Activated T-cell treated with anti-CD3 and anti-CD28 coated beads, Interleukin-2, amount 50 U/mL, for 24 hours (primary cell): ENCODE measurements at places on chromosomes 6 and 20.

DNA sequence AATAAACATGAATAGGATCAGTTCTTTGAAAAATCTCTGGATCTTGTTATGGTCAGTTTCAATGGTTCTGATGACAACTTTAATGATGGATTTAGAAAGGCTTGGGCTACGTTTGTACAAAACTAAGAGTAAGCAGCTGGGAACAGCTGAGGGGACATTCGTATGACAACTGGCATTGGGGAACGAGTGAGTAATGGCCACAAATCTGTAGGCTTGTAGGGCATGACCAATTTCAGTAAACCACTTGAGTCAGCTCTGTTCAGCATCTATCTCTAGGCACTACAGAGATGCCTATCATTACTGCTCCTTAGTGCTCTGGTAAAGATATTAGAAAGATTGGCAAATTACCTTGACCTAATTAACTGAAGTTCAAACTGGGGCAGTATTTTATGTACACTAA, 1375.6 kb downstream of the EPHA7 start:
- no peak for DNase-seq

- DNase-seq, result no peak
Measured at GRCh38 chr20:2804852-2805688, 4.6 kb upstream of the CPXM1 start.

GRCh38 chr6:129903082-129903481, 42.0 kb upstream of the TMEM244 start:
- DNase-seq, result no peak

GRCh38 chr6:41757271-41757670, 10.1 kb upstream of the PGC start:
- no peak for DNase-seq

DNA sequence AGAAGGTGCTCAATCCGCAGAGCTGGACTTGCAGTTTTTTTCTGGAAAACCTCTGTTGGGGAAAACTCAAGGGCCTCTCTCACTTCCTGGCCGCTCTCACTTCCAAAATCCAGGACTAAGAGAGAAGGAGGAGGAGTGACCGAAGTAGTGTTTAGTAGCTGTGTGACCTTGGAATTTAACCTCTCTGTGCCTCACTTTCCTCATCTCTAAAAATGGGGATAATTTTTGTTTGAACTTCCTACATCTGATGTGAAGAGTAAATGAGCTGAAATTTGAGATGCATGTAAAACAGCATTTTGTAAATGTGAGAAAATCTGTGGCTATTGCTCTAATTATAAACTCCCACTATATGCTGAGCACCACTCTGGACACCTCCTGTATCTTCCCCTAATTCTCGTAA, 5.1 kb downstream of the SLC13A3 start:
- DNase-seq, result no peak

GRCh38 chr6:110731196-110731595, 84.1 kb downstream of the CDK19 start:
- no peak for DNase-seq

DNA sequence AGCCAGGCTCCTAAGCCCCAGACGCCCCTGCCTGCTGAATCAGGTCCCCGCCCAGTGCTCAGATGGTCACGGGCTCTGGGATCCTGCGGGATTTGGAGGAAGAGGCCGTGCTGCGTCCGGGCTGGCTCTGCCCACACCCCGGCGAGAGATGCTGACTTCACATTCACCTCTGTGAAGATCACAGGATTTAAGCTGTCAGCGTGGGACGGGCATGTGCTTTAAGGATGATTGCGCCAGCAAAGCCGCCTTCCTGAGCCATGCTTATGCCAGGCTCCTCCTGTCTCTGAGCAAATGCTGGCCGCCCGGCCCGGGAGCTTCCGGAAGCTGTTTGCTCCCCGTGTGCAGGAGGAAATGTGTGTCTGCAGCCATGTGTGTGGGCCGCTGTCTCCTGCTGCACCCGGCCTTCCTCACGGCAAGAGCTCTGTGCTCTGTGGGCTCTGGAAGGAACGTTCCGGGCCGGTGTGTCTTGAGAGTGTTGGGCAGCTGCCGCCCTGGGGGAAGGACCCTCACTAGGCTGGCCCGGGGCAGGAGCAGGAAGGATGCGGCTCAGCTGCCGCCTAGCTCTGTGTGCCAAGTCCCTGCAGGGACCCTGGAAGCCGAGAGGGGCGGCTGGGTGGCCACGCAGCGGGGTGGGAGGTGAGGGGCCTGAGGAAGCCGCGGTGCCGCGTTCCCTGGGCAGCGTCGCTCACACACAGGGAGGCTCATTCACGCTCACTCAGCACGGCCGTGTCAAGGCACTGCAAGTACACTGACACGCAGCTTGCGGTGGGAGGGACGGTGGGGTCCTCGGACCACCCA, 19.0 kb upstream of the BHLHE23 start:
- peak; percentile 50 for DNase-seq

DNA sequence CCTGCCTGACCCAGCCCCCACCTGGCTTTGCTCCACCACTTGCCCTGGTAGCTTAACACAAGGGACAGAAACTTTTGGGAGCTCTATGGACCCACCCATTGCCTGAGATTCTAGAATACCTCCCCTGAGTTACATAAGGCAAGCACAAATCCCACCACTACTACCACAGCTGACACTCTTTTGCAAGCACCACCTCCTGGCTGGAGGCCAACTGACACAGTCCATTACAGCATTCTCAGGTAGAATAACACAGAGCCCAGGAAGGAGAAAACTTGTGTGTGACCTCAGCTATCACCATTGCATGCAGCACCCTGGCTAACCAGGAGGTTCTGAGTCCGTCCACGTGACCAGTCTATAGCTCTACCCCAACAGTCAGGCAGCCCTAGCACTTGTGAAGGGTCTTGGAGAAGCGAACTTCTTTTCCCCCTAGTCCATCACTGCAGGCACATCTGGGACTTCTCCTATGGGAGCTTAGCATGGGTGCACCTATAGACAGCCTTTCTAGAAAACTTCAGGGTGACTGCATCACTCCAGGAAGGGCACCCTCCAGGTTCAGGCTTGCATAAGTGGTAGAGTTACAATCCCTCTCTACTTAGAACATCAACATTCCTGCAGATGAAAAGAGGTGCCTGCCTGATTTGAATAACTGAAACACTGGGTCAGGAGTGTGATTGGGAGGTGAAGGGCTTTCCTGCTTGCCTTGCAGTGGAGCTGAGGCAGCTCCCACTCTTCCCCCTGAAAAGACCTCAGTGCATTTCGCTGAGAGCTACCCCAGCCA, 30.1 kb downstream of the CITED2 start:
- DNase-seq, result no peak

DNA sequence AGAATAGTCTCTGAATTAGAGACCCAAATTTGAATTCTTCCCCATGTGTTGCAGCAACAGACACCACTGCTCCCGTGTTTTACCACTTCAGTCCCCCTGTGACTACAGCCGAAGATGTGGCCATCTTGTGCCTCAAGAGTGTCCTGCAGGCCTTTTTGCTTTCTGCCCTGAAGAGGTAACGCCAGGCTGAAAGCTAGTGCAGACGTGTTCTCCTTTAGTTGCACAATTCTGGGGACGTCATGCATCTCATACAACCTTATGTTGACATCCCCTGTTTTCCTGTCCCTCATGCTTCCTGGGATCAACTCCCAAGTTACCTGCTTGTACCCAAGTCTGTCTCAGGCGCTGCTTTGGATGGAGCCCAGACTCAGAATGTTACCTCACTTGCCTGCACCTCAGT, 69.1 kb upstream of the SLC22A23 start:
- no peak for DNase-seq

DNA sequence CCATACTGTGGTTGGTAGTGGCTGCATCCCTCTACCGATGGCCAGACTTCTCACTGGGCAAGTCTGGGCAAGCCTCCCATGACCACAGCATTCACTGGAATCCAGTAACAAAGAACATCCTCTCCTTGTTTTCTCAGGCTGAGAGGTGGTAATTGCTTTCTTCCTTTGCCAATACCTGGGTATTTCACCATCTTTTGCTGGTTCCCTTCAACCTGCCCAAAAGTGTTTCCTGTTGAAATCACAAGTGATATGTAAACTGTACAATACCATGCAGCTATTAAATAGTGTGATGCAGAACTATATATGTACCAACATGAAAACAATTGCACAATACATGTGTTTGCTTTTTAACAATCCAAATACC, at the start of gene PTCHD4:
PTCHD4 (minus strand) TSS at position 55 of the 364 bp plus-strand sequence. CDS start 42,240 bp downstream, outside the sequence.
- no peak for DNase-seq

DNA sequence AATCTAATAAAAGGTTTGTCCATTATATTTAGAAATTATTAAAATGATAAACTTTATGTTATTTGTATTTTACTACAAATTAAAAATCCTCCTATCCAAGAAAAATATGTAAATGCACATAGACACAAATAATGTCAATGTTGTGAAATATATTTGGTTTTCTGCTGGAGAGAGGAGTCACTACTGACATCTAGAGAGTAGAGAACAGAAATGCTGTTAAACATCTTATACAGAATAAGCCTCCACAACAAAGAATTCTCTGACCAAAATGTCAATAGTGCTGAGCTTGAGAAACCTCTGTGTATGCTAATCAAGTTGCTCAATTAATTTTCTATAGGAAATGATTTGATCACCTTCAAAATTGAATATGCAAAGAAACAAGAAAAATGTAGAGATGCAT, 12.4 kb downstream of the HTR1B start:
- DNase-seq, result no peak

- no peak for DNase-seq
Measured at GRCh38 chr6:130969791-130970491, 93.1 kb downstream of the EPB41L2 start.

DNA sequence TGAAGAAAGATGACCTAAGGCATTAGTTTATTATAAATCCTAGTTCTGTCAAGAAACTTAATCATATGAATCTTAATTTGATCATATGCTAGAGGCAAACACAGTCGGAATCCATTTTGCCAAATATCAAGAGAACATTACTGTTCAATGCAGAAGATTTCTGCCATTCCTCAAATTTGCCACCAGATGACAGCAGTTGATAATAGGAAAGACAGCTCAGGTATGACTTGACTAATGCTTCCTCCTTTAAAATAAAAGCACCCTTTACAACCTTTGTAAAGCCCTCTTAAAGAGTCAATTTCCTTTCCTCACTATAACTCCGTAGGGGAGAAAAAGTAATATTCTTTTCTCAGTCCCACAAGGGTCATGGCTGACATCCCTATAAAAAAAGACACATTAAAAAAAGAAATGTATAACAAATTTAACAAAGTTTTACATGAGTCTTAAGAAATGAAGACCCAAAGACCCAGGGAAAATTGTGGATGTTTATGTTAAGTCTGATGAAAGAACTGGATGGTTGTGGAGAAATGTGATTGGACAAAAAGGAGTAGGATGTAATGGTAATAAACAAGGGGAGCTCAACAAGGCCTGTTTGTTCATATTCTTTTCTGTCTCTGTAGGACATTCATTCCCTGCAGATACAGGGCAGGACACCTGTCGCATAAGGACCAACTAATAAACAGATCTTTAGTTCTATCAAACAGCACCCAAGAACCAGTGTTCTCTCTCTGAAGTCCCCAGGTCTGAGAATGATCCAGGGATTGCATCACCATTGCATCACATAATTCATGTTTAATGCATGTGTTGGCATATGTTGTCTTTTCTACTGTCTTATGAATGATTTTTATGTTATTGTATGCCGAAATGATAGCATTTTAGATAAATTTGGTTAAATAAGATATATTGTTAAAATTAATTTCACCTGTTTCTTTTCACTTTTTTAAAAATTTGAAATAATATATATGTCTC, 23.0 kb upstream of the IL17A start:
- no peak for DNase-seq

DNA sequence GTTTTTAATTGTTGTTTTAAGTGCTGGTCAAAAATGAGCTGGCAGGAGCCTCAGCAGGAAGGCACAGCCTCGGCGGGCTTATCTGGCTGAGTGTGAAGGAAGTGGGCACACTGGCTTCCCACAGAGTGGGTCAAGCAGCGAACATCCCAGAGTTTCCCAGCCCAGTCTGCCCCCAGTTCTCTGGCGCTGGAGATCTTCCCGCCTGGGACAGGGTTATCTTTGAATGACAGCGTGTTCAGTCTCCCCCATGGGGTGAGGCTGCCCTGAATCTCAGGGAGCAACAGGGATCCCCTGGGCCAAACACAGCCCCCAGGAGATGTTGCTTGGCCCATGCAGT, 122.2 kb upstream of the PTPN1 start:
- DNase-seq, result no peak

GRCh38 chr20:38272961-38273360, 12.4 kb upstream of the KIAA1755 start:
- no peak for DNase-seq

DNA sequence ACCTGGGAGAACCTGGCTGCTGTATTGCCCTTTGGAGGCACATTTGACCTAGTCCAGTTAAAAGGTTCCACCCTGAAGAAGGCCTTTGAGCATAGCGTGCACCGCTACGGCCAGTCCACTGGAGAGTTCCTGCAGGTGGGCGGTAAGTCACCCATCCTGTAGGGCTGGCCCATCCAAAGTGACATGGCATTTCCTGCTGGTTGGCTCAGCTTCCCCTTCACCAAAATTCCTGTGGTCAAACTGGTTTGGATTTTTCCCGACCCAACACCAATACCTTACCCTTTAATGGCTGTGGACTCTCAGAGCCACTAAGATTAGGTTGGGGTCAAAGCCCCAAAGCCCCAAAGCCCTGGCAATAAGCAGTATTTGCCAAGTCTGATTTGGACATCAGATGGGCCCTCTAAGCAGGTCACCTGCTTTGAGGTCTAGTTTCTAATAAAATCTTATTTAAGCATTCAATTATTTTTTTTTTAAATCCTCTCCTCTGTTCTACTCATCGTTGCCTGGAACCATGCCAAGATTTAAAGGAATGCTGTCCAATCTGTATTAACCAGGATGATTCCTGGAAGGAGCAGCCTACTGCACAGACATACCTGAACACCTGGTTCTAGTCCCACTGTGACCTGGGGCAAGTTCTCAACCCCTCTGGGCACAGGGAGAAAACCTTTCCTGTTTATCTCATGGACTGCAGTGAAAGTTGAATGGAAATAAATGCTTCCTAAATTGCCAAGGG, 40.8 kb downstream of the NT5E start:
- DNase-seq, result no peak

- DNase-seq, result no peak
Measured at GRCh38 chr6:99821164-99821563, 172.9 kb downstream of the MCHR2 start.

- no peak for DNase-seq
Measured at GRCh38 chr6:617456-618100, 39.3 kb downstream of the HUS1B start.

DNA sequence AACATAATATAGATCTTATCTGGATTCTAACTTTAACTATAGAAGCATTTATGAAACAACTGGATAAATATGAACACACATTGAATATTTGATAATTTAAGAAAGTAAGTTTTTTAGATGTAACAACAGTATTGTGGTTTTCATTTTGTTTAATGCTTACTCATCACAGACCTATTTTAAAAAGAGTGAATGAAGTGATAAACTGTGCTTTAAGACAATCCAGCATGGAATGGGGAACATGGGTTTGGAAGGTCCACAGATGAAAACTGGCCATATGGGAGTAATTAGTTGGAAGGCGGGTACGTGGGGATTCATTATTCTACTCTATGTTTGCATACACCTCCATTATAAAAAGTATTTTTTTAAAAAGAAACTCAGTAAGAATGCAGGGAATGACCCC, 21.2 kb downstream of the EPB41L2 start:
- no peak for DNase-seq
